ENCODE measurements at places on chromosomes 13 and 19. TPM values are rescaled to one million over a fixed set of nuclear protein-coding genes. Genes with fewer than 3 reads are reported as not detected.

The CD37 gene
- polyA plus RNA-seq, result 106 TPM

The PLK5 gene
- polyA plus RNA-seq, result 0.97 TPM

The ZNF723 gene
- polyA plus RNA-seq, result not detected

The ZNF780B gene
- 4.9 TPM for polyA plus RNA-seq

All from GM23338 (cell line).